ENCODE measurements at places on chromosomes 1 and 21.

DNA sequence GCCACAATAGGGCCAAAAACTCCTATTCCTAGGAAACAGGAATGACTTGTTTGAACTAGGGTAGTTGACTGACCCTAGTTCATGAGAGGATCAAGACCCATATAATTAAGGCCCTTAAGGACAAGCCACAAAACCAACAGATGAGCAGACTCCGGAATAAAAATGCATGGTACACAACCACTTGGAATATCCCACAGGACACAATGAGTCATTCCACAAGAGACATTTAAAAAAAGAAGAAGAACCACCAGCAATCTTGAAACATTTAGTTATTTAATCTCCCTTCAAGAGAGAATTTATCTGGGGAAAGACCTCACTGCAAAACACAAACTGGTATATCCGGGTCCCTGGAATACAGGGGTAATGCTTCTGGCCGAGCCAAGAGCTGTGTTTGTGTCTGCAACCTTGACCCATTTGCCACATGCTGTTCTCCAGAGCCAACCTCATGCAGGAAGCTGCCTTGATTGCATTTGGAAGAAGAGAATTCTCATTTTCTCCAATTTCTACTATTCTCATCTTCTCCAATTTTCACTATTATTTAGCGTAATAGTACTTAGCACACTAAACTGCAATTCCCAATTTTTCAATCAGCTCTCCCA is 135.5 kb downstream of the TGFBR3 start:
- no peak for DNase-seq

GRCh38 chr1:226799634-226800281 is 60.7 kb upstream of the ITPKB start:
- no peak for DNase-seq

DNA sequence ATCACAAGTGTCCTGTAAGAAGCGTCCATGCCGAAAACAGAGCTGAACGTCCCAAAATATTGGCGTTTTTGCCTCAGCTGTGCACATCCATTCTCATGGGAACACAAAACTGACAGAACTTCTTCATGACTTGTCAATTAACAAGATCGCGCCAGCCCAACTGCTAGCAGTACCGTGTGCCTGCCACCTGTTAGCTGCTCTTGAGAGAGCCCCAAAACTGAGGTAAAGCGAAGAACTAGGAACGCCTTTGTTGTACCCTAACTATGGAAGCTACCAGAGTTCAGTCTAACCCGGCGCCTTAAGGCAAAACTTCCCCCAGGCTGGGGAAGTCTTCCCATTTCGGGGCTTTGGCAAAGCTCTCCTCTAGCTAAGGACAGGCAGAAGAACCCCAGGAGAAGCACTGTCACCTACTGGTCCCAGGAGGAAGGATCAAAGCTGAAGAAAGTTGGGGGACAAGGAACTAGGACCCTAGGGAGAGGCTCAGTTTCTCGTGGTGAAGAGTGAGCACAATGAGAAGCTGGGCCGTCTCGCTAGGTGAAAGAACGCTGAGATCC is 719 bp downstream of the EYA3 start:
- DNase-seq: peak; percentile 39

GRCh38 chr1:8517661-8518489 is 200.0 kb downstream of the SLC45A1 start:
- no peak for DNase-seq

GRCh38 chr1:150561974-150562445 is 12.8 kb downstream of the ADAMTSL4 start:
- DNase-seq: peak; percentile 45

DNA sequence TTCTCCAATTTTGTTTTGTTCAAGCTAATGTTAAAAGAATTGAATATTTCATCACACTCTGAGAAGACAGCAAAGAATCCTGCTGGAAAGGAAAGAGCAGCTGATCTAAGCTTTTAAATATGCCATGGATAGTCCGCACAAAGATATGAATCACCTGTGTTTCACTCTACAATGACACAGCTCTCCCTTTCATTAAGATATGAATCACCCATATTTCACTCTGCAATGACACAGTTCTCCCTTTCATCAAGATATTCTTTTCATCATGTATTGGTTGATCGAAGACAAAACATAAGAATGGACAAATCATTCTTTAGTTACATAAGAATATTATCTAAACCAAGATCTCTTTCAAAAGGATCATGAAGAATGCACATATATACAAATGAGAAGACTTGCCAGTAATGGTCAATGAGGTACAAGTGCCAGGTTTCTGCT is 367.3 kb downstream of the SMYD3 start:
- no peak for DNase-seq

DNA sequence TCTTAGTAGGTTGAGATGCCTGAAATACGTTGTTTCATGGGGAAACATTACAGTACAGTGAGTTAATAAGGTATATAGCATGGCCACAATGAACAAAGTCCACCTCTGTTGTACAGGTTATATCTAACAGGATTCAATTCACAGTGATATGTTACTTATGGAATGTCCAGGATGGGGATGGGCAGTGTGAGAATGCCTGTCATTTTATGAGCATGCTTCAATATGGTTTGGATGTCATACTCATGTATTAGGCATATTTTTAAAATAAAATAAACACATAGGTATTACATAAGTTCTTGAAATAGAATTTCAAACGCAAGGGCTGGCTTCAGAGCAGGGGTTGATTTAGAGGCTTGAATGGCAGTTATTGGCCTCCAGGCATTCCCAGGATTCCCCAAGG is 6.1 kb upstream of the PHLDA3 start:
- no peak for DNase-seq

GRCh38 chr1:110035236-110035752 is 870 bp downstream of the STRIP1 start:
- DNase-seq: peak; percentile 42

GRCh38 chr1:117359561-117360289 is 7.5 kb upstream of the MAN1A2 start:
- no peak for DNase-seq

DNA sequence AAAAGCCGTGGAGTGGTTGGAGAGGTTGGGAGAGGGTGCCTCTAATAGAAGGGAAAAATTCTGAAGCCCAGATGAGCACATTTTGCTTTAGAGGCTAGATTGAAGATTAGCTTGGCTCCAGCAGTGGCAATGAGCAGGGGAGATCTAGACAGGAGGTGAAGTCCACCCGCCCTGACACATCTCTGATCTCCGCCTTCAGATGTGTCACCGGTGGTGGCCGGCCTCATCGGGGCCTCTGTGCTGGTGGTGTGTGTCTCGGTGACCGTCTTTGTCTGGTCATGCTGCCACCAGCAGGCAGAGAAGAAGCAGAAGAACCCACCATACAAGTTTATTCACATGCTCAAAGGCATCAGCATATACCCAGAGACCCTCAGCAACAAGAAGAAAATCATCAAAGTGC is 8.4 kb downstream of the SYT11 start:
- DNase-seq: no peak

Data from MV-4-11 (cell line).